ENCODE measurements at places on chromosomes 1 and 21. TPM values are rescaled to one million over a fixed set of nuclear protein-coding genes. Genes with fewer than 3 reads are reported as not detected.

GRCh38 chr21:42066521-42066920 lies 4.6 kb upstream of the UMODL1 start:
- no peak overlapping the region for H3K27ac ChIP-seq
- no peaks in the 10 kb centered on the region for H3K36me3 ChIP-seq
- H3K4me1 ChIP-seq: peaks cover 11% of the 10 kb centered on the region
- peaks cover 5% of the 10 kb centered on the region for H3K27me3 ChIP-seq

DNA sequence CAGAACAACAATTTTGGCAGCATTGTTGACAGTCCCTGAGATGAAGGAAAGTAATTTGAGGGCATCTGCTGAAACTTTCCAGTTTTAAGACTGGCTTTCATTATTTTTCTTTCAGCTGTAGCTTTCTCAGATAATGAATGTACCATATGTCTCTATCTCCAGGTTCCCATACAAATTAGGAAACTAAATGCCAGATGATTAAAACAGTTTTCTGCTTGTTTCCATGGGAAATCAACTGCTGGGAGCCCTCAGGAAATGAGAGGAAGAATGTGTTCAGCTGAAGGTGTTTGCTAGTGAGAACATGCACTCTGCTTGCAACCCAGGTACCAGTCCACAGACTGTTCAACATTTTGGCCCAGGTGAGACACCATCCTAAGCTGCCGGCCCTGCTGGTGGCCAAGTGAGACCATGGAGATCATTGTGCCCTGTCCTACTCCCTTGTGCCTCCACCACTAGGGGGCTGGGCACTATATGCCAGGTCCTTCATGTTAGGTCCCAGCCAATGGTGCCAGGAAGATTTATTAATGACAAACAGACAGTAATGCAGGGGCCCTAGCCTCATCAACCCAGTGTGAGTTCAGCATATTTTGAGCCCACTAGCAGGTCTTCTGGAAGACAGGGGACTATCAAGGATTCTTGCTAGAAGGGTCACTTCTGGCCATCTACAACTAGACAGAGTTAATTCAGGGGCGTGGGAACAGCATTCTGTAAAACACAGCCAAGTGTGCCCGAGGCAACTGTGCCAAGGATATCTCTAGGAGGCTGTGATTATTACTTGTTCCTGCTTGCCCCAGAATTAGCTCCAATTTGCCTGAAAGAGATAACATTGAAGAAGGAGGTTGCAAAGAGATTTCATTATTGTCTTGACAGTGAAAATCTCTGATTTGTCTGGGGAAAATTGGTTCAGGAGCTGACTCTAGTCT lies 17.0 kb upstream of the LRRC8C start:
- H3K27me3 ChIP-seq: no peaks in the 10 kb centered on the region
- no peaks in the 10 kb centered on the region for H3K4me1 ChIP-seq
- no peaks in the 10 kb centered on the region for H3K36me3 ChIP-seq

DNA sequence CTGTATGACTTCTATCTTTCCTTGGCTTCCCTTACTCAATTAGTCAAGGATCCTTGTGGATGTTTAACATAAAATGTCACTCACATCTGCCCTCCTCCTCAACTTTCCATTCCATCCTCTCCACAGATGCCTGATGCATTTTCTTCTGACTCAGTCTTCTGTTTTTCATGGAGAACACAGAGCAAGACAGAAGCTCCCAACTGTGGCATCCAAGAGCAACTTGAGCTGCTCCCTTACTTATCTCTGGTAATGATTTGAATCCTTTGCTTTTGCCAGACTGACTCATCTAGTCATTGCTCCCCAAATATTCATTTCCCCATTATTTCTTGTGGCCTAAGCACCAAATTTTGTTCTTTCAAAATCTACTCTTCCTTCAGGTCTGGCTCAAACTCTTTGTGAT lies 120.6 kb downstream of the LYPLAL1 start:
- H3K4me3 ChIP-seq: no peak overlapping the region
- no peaks in the 10 kb centered on the region for H3K36me3 ChIP-seq
- peaks cover 10% of the 10 kb centered on the region for H3K27me3 ChIP-seq
- DNase-seq: no peak
- H3K4me1 ChIP-seq: no peaks in the 10 kb centered on the region

C1orf94 gene
- 0.72 TPM for total RNA-seq

DNA sequence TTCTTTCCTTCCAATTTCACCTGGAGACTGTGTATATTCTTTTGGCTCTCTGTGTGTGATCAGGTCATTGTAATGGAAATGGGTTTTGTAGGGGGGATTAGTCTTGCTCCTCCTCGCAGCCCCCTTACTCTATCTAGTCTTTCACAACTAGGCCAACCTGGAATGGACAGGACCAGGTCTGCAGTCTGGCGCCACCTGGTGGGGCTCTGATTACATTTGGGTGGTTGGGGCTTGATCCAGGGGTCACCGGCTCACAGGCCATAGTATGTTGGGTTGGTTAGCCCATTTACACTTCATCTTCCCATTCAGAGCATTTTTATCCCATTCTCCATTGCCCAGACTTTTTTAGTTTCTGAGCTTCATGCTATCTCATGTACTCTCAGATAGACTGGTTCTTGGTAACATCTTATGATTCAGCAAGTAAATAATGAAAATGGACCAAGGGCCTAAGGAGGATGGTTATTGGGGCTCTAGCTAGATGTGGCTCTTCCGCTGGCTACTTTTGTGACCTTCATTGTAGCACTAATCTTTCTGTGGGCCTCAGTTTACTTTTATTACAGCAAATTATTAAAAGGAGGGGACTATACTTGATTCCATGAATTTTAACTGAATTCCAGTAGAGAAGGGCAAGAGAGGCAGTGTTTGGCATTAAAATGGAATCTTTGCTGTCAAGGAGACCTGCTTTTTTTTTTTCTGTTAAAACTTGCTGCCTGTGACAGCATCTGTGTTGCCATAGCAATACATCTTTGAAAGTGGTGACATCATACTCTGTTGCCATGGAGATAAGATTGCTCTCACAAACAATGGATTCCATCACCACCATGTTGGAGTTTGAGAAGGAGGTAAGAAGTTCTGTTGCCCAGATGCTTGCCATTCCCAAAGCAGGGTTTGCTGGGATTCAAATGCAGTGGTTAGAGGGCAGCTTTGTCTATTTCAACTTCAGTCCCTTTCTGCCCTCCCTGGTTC lies 150.1 kb downstream of the PLXNA2 start:
- H3K27me3 ChIP-seq: peaks cover 6% of the 10 kb centered on the region
- H3K4me3 ChIP-seq: no peak overlapping the region
- H3K27ac ChIP-seq: no peak overlapping the region
- peak; percentile 53 for DNase-seq
- H3K36me3 ChIP-seq: no peaks in the 10 kb centered on the region

ARHGAP29 gene
- 1.8 TPM for total RNA-seq

DNA sequence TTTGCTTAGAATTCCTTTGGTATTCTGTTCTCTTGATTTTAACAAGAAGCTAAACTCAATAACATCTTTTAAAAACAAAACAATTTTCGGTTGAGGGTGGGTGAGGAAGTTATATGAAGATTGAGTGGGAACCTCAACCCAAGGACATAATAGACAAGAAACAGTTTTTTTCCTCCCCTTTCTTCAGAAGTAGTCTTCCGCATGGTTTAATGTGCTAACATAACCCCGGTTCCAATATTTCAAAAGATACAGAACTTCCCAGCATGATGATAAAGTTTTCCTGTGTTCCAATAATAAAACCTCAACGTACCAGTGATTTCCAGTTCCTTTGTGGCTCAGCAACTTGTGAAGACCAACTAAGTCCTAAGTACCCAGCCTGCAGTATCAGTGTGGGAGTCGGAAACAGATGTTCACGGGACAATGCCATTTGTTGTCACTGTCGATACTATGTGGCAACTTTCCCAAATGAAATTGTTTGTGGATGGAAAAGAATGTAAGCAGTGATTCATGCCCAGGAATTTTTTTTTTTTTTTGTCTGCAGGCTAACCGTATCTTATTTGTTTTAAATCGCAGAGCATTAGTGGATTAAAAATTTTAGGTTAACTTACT lies 48.5 kb downstream of the NR5A2 start:
- H3K36me3 ChIP-seq: no peaks in the 10 kb centered on the region
- H3K27me3 ChIP-seq: peaks cover 15% of the 10 kb centered on the region
- DNase-seq: peak; percentile 86
- peak overlapping the region; percentile 3 for H3K4me3 ChIP-seq

FAAH gene
- 3.4 TPM for total RNA-seq

TP73 gene
- 10.0 TPM for total RNA-seq

GRCh38 chr1:1891349-1892078 lies 627 bp upstream of the GNB1 start:
- H3K27me3 ChIP-seq: no peaks in the 10 kb centered on the region
- H3K4me3 ChIP-seq: peak overlapping the region; percentile 88

DNA sequence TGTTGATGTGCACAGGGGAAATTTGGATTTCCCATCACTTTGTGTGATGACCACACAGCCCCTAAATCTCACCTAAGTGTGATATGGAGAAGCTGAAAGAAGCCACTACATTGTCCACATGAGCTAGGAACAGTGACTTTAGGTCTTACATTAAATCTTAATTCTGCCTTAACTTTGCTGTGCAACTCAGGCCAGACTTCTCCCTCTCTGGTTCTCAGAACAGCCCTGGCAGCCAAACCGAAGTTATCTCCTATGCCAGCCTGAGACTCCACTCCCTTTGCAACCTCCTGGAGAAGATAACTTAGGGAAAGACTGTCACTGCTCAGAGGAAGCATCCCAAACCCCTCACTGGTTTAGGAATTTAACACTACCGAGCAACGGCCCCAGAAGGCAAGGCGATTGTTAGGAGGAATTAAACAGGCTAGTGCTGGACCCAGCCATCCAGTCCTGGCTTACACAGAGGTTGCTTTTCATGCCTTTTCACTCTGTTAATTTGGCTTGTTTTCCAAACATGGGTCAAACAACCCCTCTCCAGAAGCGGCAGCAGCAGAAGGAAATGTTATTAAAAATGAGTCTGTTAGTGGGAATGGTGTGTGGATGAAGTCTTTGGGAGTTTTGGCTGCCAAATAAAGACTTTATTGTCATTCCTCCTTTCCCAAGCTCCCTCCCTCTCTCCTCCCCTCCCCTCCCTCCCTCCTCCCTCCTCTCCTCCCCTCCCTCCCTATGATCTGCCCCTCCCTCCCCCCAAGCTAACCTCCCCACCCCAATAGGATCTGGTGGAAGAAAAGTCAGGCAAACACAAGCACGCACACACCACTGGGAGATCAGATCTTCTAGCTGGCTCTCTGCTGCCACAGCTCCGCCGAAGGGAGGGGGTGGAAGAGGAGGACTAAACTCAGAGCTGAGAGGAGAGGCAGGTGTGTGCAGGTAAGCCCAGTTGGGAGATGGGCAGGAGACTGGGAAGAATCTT lies at the start of gene PRELP:
PRELP (plus strand) TSS at position 795 of the 970 bp plus-strand sequence. CDS start 7,379 bp downstream, outside the sequence.
- H3K4me3 ChIP-seq: no peak within 1 kb of the TSS
- no peaks in the 10 kb centered on the region for H3K36me3 ChIP-seq
- H3K4me1 ChIP-seq: no peaks in the 10 kb centered on the region
- H3K27me3 ChIP-seq: no peaks in the 10 kb centered on the region
- no peak for DNase-seq
- H3K27ac ChIP-seq: no peak within 1 kb of the TSS

- no peak overlapping the region for H3K4me3 ChIP-seq
- no peak overlapping the region for H3K27ac ChIP-seq
- DNase-seq: no peak
- H3K27me3 ChIP-seq: no peaks in the 10 kb centered on the region
- H3K36me3 ChIP-seq: no peaks in the 10 kb centered on the region
- no peaks in the 10 kb centered on the region for H3K4me1 ChIP-seq
Observed at GRCh38 chr1:4696753-4697152, 42.3 kb downstream of the AJAP1 start.

KCND3 gene
- total RNA-seq: not detected

LRRC53 gene
- not detected for total RNA-seq

SMIM34 gene
- total RNA-seq: not detected

GRCh38 chr1:6582370-6582769 lies 2.6 kb downstream of the ZBTB48 start:
- H3K4me3 ChIP-seq: no peak overlapping the region
- H3K27ac ChIP-seq: no peak overlapping the region
- peaks cover 14% of the 10 kb centered on the region for H3K4me1 ChIP-seq
- no peaks in the 10 kb centered on the region for H3K27me3 ChIP-seq
- no peak for DNase-seq
- H3K36me3 ChIP-seq: peaks cover 3% of the 10 kb centered on the region

GRCh38 chr1:39187275-39188046 lies 17.0 kb upstream of the MACF1 start:
- H3K27ac ChIP-seq: no peak overlapping the region
- H3K4me3 ChIP-seq: no peak overlapping the region
- peaks cover 56% of the 10 kb centered on the region for H3K4me1 ChIP-seq

DNA sequence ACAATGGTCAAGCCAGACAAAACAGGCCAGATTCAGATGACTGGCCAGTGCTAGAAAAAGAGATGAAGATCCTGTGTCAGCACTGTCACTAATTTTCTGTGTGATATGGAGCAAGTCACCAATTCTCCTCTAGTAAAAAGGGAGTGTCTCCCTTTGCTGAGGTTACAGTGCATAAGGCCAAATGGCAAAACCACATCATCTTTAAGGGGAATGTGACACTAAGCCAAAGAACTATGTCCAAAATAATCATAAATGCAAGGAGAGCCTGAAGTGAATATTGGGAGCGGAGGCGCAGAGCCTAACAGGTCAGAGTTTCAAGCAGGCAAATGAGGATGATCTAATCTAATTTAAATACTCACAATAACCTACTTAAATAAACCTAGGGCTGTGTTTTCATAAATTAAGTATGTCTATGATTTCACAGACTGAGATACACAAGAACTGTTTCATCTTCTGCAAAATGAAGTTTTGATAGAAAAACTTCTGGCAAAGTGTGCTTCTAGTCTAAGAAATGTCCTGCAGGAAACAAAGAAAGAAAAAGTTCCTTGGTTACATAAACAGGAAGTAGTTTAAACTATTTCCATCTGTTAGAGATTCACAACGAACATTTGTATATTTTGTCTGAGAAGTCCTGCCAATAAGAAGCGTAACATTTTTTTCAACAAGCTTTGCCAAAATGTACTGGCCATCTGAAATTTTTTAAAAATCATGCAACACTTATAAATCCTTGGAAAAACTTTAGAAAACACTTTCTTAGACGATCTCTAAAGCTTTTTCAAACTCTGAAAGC lies 290.2 kb downstream of the LRRC40 start:
- DNase-seq: peak; percentile 57
- H3K4me1 ChIP-seq: peaks cover 21% of the 10 kb centered on the region
- H3K4me3 ChIP-seq: no peak overlapping the region
- H3K27me3 ChIP-seq: no peaks in the 10 kb centered on the region
- H3K27ac ChIP-seq: peak overlapping the region; percentile 35

- H3K4me3 ChIP-seq: peak overlapping the region; percentile 84
- no peaks in the 10 kb centered on the region for H3K27me3 ChIP-seq
- H3K36me3 ChIP-seq: no peaks in the 10 kb centered on the region
- H3K4me1 ChIP-seq: no peaks in the 10 kb centered on the region
- H3K27ac ChIP-seq: peak overlapping the region; percentile 55
- peak; percentile 77 for DNase-seq
Observed at GRCh38 chr1:20634594-20635084, 1.4 kb downstream of the PINK1 start.

- H3K27me3 ChIP-seq: no peaks in the 10 kb centered on the region
- peaks cover 8% of the 10 kb centered on the region for H3K4me1 ChIP-seq
- no peak overlapping the region for H3K27ac ChIP-seq
- H3K4me3 ChIP-seq: no peak overlapping the region
Observed at GRCh38 chr1:38190983-38191382, 144.4 kb upstream of the POU3F1 start.

Data from A673 (cell line).